ENCODE measurements at places on chromosomes 2 and 18.

DNA sequence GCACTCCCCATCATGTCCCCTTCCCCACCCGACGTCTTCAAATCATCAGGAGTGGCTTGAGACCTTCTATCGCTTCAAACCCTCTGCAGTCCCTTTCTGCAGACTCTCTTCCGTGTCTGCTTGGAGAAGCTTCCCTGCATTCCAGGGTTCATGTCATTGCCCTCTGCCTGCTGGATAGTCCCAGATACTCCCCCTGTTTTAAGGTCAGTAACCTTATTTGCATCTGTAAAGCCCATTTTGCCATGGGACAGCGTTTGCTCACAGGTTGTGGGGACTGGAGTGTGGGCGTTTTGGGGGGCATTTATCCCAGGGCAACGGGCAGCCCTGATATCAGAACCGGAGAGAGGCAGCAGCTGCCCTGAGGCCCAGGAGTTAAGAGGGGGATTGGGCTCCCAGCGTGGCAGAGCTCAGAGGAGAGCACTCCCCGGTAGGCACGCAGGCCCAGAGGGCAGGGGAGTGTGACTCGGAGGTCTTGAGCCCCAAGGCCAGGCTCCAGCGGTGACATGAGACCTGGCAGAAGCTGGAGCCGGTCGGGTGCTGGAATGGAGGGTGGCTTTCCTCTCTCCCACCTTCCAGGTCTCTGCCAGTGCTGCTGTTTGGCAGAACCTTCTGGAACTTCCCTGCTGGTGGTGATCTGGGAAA, 73.8 kb downstream of the RTP5 start:
- DNase-seq = no peak

DNA sequence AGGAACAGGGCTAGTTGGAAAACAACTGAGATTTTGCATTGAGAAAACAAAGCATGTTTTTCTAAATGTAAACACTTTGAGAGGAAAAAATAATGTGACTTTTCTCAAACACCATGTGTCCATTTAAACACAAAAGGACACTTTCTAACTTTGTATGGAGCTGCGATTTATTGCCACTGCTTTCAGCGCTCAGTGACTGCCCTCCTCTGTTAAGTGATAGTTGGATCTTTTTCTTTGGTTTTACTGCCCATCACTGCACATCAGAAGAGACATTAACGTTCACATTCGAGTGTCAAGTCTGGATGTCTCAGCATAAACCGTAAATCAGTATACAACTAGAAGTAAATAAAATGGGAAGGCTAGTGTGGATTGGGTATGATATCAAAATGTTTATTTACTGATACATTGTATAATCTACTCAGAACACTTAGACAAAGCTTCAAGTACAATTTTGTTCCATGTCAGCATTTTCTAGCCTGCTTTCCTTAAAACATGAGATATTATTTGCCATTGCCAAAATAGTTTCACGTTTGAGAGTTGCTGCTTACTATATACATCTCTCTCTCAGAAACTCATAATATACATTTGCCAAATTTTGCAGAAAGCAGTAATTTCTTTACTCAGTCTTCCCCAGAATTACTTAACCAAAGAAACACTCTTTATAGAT, 237.6 kb downstream of the IKZF2 start:
- no peak for DNase-seq

GRCh38 chr2:198706476-198707082, 751.2 kb downstream of the SATB2 start:
- no peak for DNase-seq

GRCh38 chr18:73742957-73743356, 404.7 kb downstream of the FBXO15 start:
- DNase-seq = no peak

DNA sequence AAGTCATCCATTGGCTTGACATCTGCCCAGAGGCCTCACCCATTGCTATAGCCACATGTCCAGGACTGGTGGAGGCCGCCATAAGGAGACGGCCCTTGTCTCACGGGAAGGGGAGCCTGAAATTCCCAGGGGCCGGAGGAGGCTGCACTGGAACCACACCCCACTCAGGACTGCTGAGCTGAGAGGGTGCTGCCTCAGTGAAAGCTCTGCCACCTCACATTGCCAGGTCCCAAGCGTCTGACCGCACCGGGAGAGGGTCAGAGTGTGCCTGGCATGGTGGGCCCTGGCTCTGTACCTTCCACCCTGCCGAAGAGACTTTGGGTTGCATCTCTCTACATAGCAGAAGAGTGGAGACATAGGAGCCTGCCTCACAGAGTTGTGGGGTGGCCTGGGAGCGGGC, 134.1 kb upstream of the GLI2 start:
- DNase-seq = no peak

- peak; percentile 52 for DNase-seq
Measured at GRCh38 chr2:173232956-173233744, 121.5 kb upstream of the CDCA7 start.

DNA sequence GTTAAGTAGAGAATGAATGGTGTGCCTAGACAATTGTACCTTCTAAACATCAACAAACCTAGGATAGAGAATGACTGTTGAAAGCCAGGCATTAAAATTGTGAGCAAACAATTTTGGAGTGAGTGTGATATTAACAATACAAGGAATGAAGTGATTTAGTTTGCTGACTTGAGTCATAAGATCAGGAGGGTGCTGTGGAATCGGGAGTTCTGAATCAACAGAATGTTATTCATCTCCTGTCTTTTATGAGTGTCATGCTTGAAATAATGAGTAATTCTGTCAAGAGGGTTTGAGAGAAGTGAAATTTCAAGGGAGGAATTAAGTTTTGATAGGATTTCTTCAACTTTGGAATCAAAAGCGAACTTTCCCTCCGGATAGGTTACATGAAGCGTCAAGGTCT, 214.4 kb upstream of the DSEL start:
- DNase-seq = no peak

GRCh38 chr2:32626639-32627221, 1.1 kb upstream of the TTC27 start:
- no peak for DNase-seq

GRCh38 chr2:147082850-147083522, 761.8 kb upstream of the ACVR2A start:
- DNase-seq = peak; percentile 71

GRCh38 chr2:47203995-47204394, 48.9 kb upstream of the STPG4 start:
- DNase-seq = no peak

DNA sequence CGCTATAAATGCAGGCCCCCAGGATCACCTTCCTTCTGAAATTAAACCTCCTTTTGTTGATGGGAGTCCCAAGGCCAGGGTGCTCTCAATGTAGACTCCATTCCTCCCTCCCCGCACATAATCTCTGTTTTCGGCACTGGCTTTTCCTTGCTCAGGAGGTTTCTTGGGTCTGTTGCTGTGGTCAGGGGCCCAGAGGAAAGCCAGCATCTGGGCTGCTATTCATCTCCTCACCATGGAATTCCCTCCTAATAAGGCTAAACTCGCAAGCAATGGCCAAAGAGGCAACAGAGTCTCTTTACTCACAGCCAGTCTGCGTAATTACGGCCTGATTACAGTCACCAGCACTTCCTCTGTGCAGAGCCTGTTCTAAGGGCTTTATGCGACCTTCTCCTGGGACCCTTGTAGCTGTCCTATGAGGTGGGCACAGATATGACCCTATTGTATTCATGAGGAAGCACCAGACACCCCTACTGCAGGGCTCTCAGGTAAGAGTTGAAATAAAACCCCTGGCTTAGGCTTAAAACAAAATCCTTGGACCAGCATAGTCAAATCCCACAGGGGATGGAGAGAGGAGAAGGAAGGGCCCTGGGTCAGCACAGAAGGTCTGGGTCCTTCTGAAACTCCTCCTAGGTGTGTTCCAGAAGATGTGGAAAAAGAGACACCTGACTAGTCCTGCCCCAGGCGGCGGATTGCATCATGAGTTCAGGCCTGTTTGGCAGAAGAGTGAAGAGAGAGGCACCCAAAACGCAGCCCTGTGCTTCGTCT, 105.0 kb upstream of the SH3BP4 start:
- no peak for DNase-seq

DNA sequence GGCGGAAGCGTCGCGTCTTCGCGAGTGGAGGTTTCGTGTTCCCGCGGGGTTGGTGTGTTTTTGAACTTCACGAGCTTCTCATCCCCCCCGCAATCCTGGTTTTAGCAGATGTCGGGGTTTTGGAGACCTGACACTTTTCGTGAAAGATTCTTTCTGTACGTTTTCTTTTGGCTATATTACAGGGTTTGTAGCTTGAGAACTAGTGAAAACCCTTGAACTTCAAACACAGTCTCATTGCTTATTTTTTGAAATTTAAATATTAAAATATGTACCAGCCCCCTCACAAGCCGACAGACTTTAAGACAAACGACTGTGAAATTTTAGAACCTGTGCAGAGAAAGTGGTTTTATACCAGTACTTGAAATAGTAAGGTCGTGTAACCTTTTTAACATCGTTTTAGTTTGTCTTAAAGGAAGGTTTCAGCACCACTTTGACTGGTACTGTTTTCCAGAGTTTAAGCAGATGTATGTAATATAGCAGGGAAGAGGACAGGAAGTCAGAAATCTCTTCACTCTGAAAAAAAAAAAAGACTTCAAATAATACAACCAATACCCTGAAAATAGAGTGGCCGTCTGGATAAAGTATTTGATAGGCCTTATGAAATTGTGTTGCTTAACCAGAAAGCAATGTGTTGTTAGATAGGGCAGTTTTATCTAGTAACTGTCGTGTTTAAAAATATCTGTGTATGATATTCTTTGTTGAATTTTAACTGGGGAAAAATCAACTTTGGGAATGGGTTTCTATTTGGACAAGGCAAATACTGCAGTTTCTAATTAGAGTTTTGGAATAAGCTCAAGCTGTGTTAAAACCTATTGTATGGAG, 1.4 kb downstream of the SPATS2L start:
- no peak for DNase-seq

DNA sequence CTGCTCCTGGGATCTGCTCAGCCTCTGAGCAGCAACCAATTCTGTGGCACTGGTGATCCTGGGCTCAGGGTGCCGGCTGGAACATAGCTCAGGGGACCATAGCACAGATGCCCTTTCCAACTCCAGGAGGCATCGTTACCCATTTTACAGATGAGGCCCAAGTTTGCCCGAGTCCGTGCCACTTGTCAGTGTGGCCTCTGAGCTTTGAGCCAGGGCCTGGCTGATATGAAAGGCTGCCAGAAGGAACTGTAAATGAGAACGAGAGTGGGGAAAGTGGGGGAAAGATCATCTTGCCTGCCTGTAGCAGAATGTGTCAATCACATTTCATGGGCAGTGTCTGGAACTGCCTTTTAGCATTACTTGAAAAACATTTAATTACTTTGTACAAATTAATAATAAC, 23.3 kb upstream of the FOSL2 start:
- DNase-seq = no peak

GRCh38 chr2:211055438-211055837, 499.0 kb downstream of the CPS1 start:
- DNase-seq = no peak

GRCh38 chr2:118856330-118856977, 9.0 kb upstream of the EN1 start:
- DNase-seq = no peak

- DNase-seq = no peak
Measured at GRCh38 chr2:47420214-47420613, 17.3 kb downstream of the MSH2 start.

- no peak for DNase-seq
Measured at GRCh38 chr2:107719141-107719540, 107.6 kb upstream of the RGPD4 start.

- DNase-seq = no peak
Measured at GRCh38 chr18:59617468-59617932, 79.7 kb downstream of the CCBE1 start.

GRCh38 chr2:149021761-149022160, 16.7 kb upstream of the LYPD6B start:
- DNase-seq = no peak

- no peak for DNase-seq
Measured at GRCh38 chr2:233796254-233796653, 18.1 kb downstream of the MROH2A start.

- DNase-seq = no peak
Measured at GRCh38 chr2:165700531-165700930, 93.5 kb downstream of the GALNT3 start.

GRCh38 chr2:96928277-96928781, 58.1 kb downstream of the FAM178B start:
- no peak for DNase-seq

DNA sequence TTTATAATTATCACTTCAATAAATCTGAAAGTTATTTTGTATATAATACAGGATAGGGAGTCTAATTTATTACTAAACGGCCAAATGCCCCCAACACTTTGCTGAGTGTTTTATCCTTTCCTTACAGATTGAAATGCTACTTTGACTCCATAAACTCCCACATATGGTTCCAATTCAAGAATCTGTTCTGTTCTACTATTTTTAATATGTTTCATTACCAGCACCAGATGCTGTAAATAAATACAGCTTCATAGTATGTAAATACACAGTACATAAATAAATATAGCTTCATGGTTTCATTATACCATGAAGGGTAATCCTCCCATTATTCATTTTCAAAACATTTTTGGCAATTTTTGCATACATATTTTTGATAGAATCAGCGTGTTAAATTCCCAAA, 34.0 kb upstream of the MREG start:
- DNase-seq = no peak

- DNase-seq = no peak
Measured at GRCh38 chr18:77314511-77314910, 64.9 kb downstream of the GALR1 start.

DNA sequence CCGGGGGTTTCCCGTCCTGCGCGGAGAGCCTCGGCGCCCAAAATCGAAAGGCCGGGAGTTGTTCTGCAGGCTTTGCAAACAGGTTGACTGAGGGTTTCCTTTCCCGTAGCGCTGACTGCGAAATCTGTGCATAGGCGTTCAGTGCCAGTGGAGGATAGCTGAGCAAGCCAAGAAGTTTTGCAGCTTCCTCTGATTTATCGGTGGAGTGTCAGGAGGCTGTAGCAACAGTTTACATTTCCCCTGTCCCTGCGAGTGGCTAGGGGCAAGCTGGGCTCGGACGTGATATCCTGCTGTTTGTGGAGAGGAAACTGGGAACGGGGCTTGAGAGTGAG, 694 bp downstream of the THSD7B start:
- DNase-seq = no peak

- no peak for DNase-seq
Measured at GRCh38 chr18:67463829-67464228, 52.7 kb downstream of the DSEL start.

GRCh38 chr18:22378672-22379282, 38.9 kb downstream of the CTAGE1 start:
- DNase-seq = peak; percentile 3

GRCh38 chr18:62784338-62784965, 69.1 kb downstream of the PHLPP1 start:
- peak; percentile 83 for DNase-seq

GRCh38 chr2:188569431-188570165, 277.9 kb downstream of the GULP1 start:
- DNase-seq = no peak

DNA sequence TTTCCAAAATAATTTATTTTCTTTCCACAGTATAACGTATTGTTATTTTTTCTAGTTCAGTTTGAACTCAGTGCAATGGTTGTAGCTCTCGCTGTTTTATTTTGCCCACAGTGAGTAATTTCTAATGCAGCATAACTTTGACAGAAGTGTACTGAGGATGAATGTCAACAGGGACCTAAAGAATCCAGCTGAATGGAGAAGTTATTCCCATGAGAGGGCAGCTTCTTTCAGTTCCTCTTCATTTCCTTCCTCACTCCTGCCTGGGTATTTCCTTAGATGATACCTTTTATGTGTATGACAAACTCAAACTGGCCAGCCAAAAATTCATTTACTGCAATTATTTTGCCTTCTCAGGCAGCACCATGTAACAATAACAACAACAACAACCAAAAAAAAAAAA, 1223.1 kb upstream of the ZEB2 start:
- DNase-seq = no peak

GRCh38 chr18:28682912-28683311, 506.0 kb upstream of the CDH2 start:
- no peak for DNase-seq

All from activated CD4-positive, alpha-beta T cell treated with anti-CD3 and anti-CD28 coated beads, Interleukin-10, Interleukin-2, amounts not matched to agents 100 ng/mL and 50 ng/mL, durations not matched to agents 16 hours and 8 hours (primary cell).